Right atrium auricular region (tissue), 2 donors: ENCODE measurements at places on chromosomes 5 and 9.

- DNase-seq = no peak
Measured at GRCh38 chr9:136578915-136579649, 33.2 kb upstream of the NOTCH1 start.

GRCh38 chr5:74903165-74903787 lies 37.1 kb upstream of the FAM169A start:
- DNase-seq = no peak

GRCh38 chr9:2765250-2765880 lies 48.1 kb downstream of the KCNV2 start:
- no peak for DNase-seq

DNA sequence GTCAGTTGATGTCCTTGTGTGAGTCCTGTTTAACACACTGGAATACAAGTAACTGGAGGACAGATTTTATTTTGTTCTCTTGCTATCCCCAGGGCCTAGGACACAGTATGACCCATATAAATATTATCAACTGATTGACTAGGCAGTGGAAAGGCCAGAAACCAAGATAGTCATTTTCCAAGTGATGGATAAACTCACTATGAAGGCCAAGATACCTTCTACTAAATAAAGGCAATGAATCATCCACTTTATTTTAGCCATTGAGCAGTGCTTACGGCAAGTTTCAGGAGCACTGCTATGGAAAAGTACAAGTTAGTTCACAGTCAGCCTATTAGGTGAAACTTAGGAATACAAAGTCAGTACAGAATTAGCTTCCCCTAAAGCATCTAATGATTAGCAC lies 153.2 kb downstream of the SEMA5A start:
- no peak for DNase-seq

- no peak for DNase-seq
Measured at GRCh38 chr5:61617995-61618525, 286.0 kb downstream of the ZSWIM6 start.

DNA sequence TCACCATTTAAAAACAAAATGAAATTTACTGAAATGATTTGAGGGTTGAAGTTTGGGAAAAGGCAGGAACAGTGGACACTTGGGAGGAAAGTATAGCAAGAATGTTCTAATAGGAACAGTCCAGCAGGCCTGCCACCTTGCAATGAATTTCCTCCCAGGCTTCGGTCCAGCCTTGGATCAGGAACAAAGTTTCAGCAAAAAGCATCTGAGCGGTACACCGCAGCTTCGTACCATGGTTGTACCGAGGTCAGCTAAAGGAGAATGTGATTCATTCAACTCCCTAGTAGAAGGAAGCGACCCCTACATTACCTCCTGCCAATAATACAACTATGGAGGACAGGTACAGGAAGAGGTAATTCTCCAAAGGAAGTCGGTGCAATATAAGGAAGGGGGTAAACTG lies 111.4 kb downstream of the ENC1 start:
- DNase-seq = no peak

DNA sequence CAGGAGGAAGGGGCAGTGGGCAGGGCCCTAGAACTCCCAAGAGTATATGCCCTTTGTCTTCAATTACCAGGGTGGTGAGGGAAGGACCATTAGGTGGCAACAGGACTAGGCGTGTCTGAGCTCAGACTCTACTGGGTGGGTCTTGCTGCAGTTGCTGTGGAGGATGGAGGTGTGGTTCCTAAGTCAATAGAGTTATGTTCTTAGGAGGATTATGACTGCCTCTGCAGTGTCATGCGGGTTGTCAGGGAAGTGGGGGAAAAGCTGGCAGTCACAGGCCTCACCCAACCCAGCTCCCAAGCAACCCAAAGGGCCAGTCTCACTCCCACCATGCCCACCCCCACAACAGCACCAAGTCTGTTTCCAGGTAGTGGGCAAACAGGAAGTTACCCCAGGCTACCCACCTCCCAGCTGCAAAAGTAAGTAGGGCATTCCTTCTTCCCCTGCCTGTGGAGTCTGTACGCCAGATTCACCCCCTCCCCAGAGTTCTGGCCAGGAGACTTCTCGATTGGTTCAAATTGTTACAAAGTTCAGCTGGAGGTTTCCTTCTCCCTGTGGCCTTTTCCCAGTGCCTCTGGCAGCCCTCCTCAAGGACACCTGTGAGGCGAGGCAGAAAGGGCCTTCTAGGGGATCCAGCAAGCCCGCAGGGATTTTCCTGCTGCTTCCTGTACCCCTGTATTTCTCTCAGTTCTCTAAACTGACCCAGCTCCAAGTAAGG lies 145.3 kb downstream of the HINT1 start:
- DNase-seq = no peak

DNA sequence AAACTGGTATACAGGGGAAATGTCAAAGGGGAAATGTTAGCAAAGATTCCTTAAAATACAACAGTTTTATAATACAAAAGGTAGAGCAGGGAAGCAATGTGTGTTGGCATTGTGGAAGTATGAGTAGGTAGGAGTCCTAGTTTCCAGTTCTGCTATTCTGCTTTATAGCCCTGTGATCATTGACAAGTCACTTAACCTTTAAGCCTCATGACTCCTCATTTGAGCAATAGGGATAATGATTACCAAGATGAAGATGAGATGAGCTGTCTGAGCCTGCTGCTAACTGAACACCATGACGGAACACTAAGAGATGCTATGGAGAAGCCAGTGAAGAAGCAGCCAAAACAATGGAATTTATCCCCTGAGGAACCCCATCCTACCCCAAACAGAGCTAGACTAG lies 251.7 kb downstream of the PAPPA start:
- no peak for DNase-seq

- DNase-seq = peak; percentile 61
Measured at GRCh38 chr5:77087484-77088261, 588 bp upstream of the ZBED3 start.

GRCh38 chr5:142981475-142981874 lies 211.3 kb downstream of the ARHGAP26 start:
- DNase-seq = no peak

- no peak for DNase-seq
Measured at GRCh38 chr9:133609311-133610098, at the start of gene FAM163B. TSS of gene FAM163B (minus strand) at chr9:133609389. CDS start at chr9:133580223, 29,166 bp downstream.

DNA sequence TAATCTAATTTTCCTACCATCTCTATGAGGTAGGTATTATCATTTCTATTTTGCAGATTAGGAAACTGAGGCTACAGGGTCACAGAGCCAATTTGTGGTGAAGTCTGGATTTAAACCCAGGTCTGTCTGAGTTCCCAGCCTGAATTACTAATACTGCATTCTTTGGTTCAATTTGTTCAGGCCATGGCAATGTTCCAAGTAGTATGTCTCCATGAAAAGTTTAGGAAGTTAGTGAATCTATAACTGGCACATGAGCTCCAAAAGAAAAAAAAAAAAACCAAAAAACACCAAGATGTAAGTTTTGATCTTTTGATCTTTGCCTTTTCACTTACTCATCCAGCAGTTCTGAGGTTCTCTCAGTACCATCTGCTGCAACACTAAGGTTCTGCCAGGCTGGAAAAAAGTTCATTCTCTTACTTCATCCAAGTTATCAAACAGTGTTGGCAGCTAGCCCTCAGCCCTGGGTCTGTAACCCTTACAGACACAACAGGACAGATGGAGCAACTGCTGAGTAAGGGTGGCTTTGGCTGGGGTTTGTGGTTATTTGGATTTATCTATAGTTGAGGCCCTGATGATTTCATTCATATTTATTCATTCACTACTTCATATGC lies 4.4 kb upstream of the TMEM268 start:
- DNase-seq = peak; percentile 72

DNA sequence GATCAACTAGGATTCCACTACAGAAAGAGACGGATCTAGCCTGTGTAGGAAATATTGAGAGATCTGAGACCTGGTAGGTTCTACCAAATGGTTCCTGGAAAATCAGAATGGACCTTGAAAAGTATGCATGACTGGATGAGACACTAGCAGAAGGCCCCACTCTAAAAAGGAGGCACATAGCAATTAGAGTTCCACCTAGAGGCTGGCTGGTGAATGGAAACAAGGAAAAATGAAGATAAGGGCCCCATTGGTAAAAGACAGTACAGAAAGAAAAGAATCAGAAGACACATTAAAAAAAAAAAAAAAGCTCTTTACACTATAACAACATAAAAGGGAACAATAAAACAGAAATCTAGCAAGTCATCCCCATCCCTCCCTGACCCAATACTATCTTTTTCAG lies 518.5 kb downstream of the NR2F1-AS1 start:
- no peak for DNase-seq

DNA sequence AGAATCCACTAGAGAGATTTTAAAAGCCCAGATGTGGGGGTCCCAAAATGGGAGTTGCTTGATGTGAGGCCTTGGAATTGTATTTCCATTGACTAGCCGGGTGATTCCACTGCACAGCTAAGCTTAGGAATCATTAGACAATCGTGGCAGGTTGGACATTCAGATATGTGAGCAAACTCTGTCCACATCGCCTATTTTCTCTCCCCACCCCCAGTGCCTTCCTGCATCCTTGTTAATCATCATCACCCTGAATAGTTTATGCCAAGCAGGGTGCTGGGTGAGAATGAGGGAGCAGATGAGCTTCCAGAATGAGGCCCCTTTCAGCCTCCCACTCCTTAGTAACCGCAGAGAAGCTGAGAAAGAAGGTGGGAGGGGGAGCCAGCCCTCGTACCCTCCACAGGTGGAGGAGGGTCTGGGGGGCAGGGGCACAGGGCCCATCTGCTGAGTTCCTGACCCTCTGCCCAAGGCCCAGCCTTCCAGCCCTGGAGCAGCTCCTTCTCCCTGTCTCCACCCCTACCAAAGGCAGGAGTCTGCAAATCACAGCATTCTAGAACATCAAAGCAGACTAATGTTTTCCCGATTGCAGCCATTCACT lies 7.7 kb upstream of the TCOF1 start:
- DNase-seq = no peak

DNA sequence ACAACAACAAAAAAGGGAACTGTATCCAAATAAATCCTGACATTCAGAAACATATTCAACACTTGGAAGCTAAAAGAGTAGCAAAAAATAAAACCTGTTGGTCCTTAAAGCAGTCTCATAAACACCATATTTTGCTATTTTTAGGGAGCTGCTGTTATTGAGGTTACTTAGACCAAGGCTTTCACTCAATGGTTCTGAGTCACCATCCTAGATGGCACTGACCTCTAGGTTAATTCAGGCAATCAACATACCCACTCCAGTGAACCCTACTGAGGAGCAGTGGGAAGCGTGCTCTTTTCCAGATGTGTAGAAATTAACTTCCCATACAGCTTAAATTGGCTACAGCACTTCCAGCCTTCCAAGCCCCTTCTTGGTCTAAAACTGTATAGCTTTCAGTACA lies 5.2 kb downstream of the GNAQ start:
- no peak for DNase-seq

DNA sequence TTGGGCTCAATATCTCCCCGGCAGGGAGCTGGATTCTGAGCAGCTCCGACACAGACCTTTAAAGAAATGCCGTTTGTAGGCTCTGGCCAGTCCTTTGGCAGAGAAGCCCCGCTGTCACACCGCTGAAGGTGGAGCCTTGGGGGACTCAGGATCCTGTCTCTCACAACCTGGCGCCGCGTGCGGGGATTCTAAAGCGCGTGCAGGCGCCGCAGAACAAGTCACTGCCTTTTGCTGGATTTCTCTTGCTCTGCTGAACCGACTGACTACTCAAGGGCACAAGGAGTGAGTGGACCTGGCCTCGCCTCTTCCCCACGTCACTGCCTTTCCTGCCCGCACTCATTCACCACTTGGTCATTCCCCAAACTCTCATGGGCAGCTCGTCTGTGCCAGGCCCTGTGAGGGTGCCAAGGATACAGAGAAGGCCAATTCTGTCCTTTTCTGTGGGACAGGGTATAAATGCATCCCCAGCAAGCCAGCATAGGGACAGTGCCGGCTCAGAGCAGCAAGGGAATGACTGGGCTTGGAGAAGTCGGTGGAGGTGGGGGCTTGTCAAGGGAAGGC lies 69.3 kb downstream of the CRB2 start:
- DNase-seq = no peak

- DNase-seq = no peak
Measured at GRCh38 chr5:92976156-92976555, 604.9 kb downstream of the NR2F1-AS1 start.

- no peak for DNase-seq
Measured at GRCh38 chr9:89706086-89706485, 101.3 kb downstream of the GADD45G start.

- DNase-seq = no peak
Measured at GRCh38 chr9:137433916-137434431, 7.2 kb downstream of the ENTPD8 start.

GRCh38 chr9:130421802-130422276 lies 22.9 kb upstream of the ASS1 start:
- no peak for DNase-seq

- DNase-seq = no peak
Measured at GRCh38 chr5:179533907-179534306, 16.4 kb upstream of the RUFY1 start.

DNA sequence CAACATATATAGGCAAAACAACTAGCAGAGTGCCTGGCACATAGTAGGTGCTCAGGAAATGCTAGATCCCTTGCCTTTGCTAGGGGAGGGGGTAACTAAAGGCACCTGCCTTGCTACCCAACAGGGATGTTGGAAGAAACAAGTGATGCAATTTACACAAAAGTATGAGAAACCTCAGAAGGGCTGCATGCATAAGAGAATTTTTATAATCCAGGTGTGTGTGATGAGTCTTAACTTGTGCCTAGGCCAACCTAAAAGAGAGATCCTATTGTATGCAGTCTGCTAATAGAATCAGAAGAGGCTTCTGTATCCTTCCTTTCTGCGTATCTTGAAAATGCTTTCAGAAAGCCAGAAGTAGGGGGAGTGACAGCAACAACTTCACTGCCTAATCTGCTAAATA lies 135.9 kb downstream of the SLIT3 start:
- no peak for DNase-seq

DNA sequence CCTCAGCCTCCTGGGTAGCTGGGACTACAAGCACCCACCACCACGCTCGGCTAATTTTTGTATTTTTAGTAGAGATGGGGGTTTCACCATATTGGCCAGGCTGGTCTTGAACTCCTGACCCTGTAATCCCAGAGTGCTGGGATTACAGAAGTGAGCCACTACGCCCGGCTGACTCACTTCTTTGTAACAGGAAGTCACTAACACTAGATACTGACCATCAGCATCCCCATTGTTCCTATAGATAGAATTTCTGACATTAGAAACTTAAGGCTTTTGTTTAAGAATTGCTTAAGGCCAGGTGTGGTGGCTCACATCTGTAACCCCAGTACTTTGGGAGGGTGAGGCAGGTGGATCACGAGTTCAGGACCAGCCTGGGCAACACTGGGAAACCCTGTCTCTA lies 42.2 kb downstream of the LEAP2 start:
- no peak for DNase-seq

GRCh38 chr5:123976379-123977033 lies 464.5 kb downstream of the CSNK1G3 start:
- no peak for DNase-seq

DNA sequence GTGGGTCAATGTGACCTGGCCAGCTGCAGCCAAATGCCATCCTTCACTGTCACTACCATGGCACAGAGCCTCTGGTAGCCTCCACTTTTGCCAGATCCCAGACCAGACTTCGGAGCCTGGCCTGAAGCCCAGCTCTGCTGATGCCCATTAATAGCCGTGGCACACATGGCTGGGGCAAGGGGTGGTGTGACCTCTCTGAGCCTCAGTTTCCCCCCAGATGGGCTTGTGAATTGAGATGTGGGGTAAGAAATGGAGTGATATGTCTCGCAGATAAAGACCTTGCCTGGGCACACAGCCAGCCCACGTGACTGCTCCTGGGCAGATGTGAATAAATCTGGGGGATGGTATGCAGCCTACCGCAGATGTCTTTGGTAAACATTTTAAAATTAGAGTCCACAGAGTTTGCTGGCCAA lies 13.9 kb downstream of the SUSD3 start:
- DNase-seq = no peak

GRCh38 chr9:3292311-3292710 lies 233.5 kb downstream of the RFX3 start:
- no peak for DNase-seq
